ENCODE measurements at places on chromosomes 13 and 19.
A peak's percentile ranks its signal among the peaks of the same experiment; 100 is the strongest.

GRCh38 chr13:105070452-105070851, 1465.0 kb downstream of the EFNB2 start:
- no peak for DNase-seq

DNA sequence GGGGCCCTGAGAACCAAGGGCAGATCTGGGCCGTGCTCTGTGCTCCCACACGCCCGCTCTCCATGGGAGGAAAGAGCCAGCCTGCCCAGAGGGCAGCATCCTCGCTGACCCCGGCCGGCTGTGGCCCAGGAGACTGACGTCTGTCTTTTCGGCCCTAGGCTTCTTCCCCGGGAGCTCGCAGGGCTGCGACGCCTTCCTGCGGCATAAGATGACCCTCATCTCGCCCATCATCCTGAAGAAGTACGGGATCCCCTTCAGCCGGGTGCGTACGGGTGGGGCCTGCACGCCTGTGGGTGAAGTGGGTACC, 108.2 kb downstream of the KDM4B start:
- no peak for DNase-seq

GRCh38 chr13:80548915-80549314, 208.0 kb upstream of the SPRY2 start:
- no peak for DNase-seq

GRCh38 chr19:43318203-43318602, 35.3 kb upstream of the CD177 start:
- no peak for DNase-seq

DNA sequence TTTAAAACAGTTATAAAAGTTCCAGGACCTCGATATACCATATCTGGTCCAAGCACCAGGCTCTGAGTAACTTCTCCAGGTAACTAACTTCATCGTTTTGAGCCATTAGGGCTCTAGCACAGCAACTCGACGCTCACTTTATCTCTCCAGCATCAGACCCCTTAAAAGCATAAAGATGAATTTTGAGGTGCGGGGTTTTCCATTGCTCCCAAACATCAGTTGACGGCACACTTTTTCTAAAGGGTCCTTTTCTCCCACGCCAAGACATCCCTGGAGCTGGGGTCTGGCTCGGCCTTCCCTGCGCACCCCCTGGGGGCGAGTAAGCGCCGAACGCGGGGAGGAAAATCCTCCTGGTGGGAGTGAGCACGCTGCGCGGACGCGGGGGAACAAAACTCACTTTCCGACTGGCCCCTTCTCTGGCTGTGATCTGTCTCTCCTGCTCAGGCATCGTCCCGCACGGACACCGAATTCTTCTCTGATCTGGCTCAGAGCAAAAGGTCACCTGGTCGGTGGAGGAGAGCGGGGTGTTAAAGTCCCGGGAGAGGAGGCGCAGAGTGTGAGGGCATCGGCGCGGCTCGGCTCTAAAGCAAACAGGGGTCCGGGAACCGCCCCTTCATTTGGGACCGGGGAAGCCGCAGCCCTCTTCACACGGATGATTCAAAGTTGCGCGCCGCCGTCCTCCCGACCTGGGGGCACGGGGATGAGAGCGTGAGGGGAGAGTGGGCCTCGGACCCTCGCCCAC, at the start of gene ATP7B:
Gene ATP7B (minus strand): TSS at position 561 of the 742 bp plus-strand sequence. CDS start 113 bp downstream, at position 448.
- DNase-seq, result no peak

DNA sequence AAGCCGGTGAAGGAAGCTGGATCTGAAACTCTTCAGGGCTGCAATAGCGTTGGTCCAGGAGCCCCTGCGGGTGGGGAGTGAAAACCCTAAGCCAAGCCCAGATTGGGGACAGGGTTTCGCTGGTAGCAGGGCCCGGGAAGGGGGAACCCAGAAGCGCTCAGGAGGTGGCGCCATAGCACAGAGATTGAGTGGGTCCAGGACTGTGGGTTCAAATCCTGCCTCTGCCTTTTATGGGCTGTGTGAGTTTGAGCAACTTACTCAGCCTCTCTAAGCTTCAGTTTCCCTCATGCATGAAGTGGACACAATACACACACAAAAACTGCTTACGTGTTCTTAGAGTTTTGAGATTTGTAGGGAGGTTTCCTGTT, 8.3 kb upstream of the SYCN start:
- no peak for DNase-seq

- no peak for DNase-seq
These were observed 28.0 kb downstream of the SPRY2 start for GRCh38 chr13:80312967-80313366.

- DNase-seq, result no peak
These were observed 86.1 kb downstream of the FRY start for GRCh38 chr13:32117701-32118100.

GRCh38 chr13:69035771-69036170, 1071.9 kb upstream of the ATXN8OS start:
- DNase-seq, result no peak

GRCh38 chr19:13646758-13647157, 117.6 kb upstream of the MRI1 start:
- no peak for DNase-seq

- peak; percentile 29 for DNase-seq
These were observed 85.3 kb upstream of the FRY start for GRCh38 chr13:31946091-31946770.

GRCh38 chr19:39388657-39389056, 2.2 kb downstream of the PAF1 start:
- no peak for DNase-seq

DNA sequence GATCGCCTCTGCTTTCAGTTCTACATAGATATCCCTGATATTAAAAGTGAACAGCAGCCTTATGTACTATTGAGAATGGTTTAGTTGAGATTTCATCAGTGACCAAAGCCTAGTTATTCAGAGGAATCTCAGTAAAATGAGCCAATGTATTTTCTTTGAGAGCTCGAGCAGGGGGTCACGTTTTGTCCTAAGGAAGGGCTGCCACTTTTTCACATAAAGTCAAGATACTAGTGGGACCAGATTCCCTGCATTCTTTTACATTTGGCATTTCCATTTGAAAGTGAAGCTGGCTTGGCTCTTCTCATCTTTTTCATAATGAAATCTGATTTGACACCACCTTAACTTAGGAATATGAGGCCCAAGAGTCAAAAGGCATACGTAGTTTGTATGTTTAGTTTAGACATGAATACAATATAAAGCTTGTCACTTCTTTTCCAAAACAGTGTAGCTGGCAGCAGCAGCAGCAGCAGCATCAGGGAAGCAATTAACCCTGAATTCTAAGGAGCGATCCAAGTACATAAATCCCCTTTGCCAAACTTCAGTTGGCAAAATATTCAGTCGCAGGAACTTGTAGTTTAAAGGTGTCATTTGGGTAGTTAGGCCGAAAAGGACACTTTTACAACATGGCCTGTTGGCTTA, 1752.2 kb upstream of the PCDH20 start:
- no peak for DNase-seq

- DNase-seq, result peak; percentile 38
These were observed 74.5 kb downstream of the GGACT start for GRCh38 chr13:100513987-100514670.

DNA sequence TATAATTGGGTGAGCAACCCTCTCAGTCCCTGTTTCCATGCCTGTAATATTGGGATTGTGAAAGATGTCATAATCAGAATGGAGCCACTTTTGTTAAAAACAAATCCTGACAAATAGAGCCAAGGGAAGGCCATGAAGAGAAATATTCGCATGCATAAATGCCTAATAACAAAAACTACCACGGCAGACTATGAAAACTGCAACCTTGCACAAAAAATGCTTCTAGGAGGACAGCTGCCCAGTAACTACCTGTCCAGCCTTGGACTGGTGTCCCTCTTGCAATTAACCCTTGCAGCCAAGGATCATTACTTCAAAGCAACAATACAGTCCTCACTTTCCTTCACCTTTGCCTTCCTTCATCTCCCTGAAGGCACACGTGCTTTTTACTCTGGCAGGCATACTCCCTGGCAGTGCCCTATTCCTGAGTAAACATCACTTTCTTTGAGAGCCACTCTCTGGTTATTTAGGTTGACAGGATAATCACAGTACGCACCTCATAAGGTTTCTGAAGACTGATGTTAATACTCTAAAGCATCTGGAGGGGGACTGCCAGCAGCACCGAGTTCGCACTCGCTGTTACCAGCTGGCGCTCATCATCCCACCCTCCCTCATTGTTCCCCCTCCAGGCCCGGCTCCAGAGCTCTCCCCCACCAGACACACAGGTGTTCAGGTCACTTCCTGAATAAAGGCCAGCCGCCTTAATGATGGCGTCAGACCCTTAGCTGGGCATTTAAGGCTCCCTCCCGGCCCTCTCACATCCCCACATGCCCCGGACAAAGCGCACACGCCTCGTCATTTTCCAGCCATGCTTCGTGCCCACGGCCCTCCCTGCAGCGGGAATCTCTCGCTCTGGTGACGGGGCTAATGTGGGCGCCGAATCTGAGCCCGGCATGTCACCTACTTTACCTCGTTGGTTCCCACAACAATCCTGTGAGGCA, 57.3 kb downstream of the CDADC1 start:
- DNase-seq, result no peak

- DNase-seq, result no peak
These were observed 24.2 kb upstream of the GATAD2A start for GRCh38 chr19:19381007-19381926.

- no peak for DNase-seq
These were observed 31.3 kb upstream of the ASF1B start for GRCh38 chr19:14167576-14168138.

DNA sequence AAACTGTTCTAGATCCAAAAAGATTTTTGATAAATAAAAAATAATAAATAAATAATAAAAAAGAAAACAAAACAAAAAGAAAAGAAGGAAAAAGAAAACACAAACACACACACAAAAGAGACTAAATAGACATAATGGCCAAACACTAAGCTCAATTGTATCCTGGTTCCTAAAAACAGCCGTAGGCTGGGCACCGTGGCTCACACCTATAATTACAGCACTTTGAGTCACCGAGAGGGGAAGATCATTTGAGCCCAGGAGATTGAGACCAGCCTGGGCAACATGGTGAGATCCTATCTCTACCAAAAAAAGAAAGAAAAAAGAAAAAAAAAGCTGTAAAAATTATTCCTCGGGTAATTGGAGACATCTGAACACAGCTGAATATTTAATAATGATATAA, 8.9 kb downstream of the ETHE1 start:
- DNase-seq, result no peak

- no peak for DNase-seq
These were observed 9.0 kb downstream of the APBA3 start for GRCh38 chr19:3752492-3752891.

- peak; percentile 86 for DNase-seq
These were observed 68.4 kb upstream of the TM9SF2 start for GRCh38 chr13:99432609-99433542.

GRCh38 chr13:29594303-29594709, 1.2 kb downstream of the SLC7A1 start:
- peak; percentile 48 for DNase-seq

DNA sequence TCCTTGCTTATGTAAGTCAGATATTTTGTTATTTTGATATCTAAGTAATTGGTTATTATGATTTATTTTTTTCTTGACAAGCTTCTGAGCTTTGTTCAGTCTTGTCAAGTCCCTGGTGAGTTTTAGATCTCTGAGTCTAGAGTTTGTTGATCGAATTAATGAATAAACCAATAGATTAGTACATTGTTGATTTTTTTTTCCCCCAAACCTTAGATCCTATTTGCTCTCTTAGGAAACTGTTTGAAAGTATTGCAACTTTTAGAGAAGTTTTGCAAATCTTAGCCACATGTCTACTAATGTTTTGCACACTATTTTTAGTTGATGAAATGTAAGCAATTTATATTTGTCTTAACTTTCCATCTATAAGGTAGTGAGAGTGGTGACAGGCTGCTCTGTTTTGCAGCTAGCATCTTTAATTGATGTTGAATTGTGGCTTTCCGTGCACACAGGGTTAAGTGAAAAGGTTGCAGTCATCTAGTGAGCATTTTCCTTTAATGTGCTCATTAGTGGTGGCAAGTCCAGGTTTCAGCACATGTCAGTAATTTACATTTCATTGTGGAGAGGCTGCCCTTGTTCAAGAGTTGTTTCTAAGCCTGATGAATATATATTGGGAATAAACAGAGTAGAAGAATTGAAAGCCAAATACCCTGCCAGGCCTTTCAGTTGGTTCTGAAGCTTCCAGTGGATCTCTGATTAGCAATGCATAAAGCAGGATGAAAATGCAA, 86.3 kb downstream of the PCCA start:
- DNase-seq, result no peak

- DNase-seq, result no peak
These were observed 741 bp upstream of the TUBGCP3 start for GRCh38 chr13:112588490-112589297.

- DNase-seq, result peak; percentile 59
These were observed 36.4 kb upstream of the IGSF23 start for GRCh38 chr19:44576843-44577565.

DNA sequence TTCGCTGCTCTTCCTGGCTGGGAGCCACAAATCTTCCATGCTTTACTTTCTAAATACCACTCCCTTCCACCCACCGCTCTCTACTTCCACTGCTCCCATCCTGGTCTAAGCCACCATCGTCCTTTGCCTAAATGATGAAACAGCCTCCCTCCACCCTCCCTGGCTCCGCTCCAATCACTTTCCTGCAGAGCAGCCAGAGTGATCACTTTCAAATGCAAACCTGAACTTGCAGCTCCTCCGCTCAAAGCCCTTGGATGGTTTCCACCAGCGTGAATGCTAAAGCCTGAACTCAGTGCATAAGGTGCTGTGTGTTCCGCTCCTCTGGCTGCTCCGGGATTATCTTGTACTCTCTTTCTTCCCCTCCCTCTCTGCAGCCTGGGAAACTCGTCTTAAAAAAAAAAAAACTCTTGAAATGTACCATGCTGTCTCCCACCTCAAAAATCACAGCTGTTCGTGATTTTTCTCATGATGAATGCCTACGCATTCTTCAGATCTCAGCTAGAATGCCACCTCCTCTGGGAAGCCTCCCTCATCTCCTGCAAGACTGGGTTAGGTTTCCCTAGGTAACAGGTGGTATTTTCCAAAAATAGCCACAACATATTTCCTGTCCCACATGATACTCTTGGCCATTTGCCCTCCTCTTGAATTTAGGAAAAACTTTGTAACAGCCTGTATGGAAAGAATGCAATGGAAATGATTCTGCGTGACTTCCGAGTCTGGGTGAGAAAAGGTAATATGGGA, 3.7 kb upstream of the SIN3B start:
- peak; percentile 73 for DNase-seq

GRCh38 chr13:110156301-110157049, 150.5 kb downstream of the COL4A1 start:
- peak; percentile 34 for DNase-seq

DNA sequence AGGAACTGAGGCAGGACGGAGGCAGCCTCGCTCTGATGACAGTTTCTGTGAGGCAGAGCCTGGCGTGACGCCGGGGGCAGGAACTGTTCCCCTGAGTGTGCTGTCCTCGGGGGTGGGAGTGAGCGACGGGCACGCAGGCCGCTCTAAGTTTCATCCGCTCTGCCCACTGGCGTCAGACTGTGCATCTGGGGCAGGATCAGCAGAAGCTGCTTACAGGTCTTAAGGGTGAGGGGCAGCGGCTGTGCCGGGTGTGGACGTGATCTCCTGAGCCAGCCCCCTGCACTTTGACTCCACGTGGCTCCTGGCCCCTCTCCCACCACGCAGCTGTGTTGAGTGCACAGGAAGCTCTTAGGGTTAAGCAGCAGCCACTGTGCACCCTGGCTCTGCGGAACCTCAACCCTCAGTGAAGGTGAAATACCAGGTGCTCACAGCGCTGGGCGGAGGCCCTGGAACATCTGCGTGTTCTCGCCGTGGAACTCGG, 1.5 kb downstream of the GRK1 start:
- DNase-seq, result no peak
